ENCODE measurements at places on chromosomes 2 and 18.
A peak's percentile ranks its signal among the peaks of the same experiment; 100 is the strongest.

DNA sequence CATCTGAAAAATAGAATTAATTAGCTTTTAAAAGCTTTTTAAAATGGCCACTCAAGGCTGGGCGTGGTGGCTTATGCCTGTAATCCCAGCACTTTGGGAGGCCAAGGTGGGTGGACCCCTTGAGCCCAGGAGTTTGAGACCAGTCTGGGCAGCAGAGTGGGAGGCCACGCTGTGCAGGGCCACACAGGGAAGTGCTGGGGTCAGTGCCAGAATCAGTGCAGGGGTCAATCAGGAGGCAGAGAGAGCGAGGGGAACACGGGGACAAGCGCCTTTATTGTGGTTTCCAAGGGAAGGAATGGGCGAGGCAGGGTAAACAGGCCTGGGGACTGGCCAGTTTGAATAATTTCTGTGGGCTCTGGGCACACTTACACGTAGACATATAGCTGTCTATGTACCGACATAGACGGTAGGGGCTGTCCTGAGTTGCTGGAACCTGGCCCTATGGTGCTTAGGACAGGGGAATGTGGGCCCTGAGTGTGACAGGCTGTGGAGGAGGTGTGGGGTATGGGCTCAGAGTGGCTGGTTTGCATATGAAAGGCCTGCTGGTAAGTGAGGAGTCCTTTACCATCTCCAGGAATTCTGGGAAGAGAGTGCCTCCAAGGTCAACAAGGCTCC is 42.9 kb downstream of the DYSF start:
- no peak for DNase-seq

- no peak for DNase-seq
Measured at GRCh38 chr2:152440460-152440859, 105.5 kb downstream of the FMNL2 start.

- DNase-seq: no peak
Measured at GRCh38 chr2:53865264-53865663, 5.5 kb upstream of the GPR75 start.

- DNase-seq: no peak
Measured at GRCh38 chr2:9474361-9475057, at the start of gene IAH1. IAH1 (plus strand) TSS chr2:9474551; CDS start chr2:9474567, 16 bp downstream.

DNA sequence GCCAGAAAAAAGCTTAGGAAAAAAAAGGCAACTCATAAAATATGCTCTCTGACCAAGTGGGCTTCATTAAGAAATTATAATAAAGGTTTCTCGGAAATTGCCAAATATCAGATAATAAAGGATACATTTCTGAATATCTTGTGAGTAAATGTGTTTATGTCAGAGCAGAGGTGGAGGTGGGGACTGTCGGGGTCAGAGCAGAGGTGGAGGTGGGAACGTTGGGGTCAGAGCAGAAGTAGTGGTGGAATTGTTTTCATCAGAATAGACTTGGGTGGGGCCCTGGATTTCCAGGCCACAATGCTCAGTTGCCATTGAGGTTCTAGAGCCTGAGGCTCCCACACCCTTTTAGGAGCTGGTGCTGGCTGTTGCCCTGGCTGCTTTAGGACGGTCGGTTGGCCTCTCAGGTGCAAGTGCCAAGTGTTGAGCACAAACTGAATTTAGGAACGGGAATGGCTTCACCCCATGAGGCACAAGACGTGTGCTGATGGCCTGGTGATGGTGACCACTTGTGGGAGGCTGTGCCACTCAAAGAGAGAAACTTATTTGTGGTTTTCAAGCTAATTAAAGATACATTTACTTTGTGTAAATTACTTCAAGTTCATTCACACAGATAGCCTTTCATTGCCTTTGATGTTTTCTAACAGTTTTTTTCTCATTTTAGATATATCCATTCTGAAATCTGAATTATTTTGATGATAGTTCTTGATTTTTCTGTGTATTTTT is 131.5 kb downstream of the ATP9B start:
- no peak for DNase-seq

DNA sequence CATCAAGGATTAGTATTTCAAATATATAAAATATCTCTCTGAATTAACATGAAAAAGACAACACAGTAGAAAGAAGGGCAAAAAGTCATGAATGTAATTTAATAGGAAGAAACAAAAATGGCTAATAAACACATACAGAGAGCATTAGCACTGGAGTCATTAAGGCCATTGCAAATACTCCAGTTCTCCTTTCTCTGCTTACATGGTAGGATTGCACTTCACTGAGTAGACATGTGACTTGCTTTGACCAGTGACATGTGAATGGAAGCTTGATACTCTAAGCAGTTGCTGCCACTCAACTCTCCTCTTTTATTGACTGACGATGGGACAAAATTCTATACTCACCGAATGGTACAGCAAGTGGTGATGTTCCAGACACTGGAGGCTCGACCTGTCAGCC is 153.9 kb upstream of the LGALSL start:
- no peak for DNase-seq

- DNase-seq: no peak
Measured at GRCh38 chr18:2036086-2036485, 535.2 kb downstream of the METTL4 start.

DNA sequence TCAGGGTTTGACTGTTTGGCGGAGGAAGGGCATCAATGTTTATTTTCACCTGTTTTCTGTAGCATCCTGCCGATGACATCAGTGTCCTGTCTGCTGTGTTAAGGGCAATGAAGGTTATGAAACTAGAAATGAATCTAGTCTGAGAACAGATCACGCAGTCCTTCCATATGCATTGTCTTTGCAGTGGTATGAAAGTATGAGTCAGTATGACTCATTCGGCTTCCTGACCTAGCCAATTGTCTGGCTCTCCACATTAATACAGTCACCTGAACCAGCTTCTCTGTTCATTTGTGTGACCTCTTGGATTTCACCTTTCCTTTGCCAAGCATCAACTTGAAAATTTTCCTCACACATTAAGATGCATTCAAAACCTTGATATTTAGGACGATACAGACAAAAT is 353.8 kb downstream of the RND3 start:
- no peak for DNase-seq

DNA sequence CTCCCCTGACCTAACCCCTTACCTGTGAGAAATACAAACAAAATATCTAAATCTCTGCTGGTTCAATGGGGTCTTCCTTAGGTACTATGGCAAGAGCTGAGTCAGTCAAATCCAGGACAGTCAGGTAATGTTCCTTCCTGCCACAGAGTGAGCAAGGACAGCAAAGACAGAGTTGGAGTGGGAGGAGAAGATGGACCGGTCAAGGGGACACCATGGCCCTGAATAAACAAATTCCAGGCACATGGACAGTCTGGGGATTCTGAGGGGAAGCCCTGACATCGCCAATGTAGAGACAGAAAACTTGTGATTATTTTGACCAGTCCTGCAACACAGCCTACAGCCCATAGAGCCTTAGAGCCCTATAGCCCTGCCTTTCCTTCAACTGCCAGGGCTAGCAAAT is 42.8 kb downstream of the OLA1 start:
- no peak for DNase-seq

GRCh38 chr2:121346859-121347258 is 61.9 kb upstream of the TFCP2L1 start:
- DNase-seq: no peak

GRCh38 chr2:221350616-221351015 is 221.5 kb downstream of the EPHA4 start:
- DNase-seq: no peak

DNA sequence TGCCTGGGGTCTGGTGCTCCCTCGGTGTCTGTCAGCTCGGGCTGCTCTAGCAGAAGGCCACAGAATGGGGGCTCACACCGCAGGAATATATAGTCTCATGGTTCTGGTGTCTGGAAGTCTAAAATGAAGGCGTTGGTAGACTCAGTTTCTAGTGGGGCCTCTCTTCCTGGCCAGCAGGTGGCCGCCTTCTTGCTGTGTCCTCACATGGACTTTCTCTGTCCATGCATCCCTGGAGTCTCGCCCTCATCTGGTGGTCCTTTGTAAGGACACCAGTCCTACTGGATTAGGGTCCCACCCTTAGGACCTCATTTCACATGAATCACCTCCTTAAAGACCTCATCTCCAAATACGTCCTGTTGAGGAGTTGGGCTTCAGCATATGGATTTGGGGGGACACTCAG is 65.7 kb downstream of the RRM2 start:
- no peak for DNase-seq

DNA sequence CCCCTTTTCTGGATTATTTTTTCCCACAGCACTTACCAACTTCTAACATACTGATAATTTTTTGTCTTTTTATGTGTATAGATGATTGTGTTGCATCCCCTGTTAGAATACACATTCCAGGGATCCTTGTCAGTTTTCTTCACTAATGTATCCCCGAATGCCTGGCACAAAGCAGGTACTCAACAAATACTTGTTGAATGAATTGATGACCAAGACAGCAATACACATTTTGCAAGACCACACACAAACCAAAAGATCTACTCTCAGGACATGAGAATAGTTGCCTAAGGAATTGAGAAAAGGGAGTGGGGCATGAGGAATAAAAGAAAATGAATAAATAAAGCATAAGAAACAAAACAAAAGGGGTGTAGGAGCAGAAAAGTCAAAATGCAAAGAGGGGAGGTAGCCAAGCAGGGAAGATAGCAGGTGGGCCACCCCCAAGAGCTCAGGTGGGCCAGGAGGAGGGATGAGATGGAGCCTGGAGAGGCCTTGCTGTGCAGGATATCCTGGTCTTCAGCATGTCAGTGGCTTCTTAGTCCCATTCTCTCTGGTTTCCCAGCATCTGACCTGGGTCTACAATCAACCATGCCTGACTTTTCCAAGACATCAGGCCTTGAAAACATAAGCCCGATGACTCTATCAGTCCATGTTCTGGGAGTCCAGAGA is 38.5 kb upstream of the FZD7 start:
- DNase-seq: no peak

- no peak for DNase-seq
Measured at GRCh38 chr2:224086226-224086914, 47.3 kb upstream of the SERPINE2 start.

- peak; percentile 38 for DNase-seq
Measured at GRCh38 chr2:8296306-8296705, 385.6 kb upstream of the ID2 start.

DNA sequence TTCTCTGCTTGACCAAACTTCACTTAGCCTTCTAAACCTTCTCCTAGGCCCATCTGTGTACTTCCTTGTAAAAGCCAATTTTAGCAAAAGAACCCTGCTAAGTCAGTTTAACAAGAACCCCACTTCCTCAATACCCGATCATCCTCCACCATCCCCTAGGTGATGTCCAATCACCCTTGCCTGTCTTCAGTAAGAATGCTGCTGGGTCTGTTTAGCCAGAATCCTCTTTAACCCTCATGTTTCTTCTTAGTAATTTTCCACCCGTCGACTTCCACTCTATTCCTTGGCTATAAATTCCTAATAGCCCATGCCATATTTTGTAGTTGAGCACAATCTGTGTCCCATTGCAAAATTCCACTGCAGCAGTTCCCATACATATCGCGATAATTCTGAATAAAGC is 780.0 kb upstream of the RAB6C start:
- DNase-seq: no peak

GRCh38 chr2:149098701-149099100 is 60.2 kb downstream of the LYPD6B start:
- DNase-seq: no peak

DNA sequence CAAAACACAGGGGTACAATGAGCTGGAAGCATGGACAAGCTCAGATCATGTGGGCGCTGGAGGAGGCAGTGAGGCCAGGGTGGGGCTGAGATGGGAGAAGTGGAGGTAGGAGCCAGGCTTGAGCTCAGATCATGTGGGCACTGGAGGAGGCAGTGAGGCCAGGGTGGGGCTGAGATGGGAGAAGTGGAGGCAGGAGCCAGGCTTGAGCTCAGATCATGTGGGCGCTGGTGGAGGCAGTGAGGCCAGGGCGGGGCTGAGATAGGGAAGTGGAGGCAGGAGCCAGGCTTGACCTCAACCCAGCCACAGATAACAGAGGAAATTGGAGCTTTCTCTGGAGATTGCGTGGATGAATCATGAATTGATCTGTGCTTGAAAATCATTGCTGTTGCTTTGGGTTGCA is 48.3 kb upstream of the TMEM18 start:
- no peak for DNase-seq

GRCh38 chr2:162579169-162579568 is 235.2 kb downstream of the GCA start:
- DNase-seq: no peak

DNA sequence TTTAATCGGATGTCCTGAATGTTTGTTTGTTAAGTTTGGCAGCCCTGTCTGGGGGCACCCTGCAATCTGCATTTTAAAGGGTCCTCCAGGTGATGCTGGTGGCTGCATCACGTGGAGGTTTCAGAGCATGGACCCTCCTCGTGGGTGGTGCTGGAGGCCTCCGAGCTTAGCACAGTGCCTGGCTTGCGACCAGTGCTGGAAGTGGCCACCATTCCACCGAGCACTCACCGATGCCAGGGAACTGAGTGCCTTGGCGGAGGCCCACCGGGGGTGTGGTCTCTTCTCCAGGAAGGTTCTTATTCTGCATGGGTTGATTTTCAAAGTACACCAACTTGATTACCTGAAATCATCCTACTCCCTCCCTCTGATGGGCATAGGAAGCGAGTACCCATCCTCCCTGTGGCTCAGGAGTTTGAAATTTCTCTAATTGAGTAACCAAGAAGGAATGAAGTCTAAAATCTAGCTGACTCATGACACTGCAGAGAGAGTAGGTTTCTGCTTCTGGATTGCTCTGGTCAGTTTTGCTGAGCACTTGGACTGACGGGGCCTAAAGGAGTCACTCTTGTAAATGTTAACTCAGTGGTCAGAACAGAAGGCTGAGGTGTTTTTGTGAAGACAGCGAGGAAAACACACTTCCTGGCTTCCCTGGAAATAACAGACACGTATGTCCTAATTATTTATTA is 58.1 kb upstream of the SLC66A3 start:
- DNase-seq: no peak

DNA sequence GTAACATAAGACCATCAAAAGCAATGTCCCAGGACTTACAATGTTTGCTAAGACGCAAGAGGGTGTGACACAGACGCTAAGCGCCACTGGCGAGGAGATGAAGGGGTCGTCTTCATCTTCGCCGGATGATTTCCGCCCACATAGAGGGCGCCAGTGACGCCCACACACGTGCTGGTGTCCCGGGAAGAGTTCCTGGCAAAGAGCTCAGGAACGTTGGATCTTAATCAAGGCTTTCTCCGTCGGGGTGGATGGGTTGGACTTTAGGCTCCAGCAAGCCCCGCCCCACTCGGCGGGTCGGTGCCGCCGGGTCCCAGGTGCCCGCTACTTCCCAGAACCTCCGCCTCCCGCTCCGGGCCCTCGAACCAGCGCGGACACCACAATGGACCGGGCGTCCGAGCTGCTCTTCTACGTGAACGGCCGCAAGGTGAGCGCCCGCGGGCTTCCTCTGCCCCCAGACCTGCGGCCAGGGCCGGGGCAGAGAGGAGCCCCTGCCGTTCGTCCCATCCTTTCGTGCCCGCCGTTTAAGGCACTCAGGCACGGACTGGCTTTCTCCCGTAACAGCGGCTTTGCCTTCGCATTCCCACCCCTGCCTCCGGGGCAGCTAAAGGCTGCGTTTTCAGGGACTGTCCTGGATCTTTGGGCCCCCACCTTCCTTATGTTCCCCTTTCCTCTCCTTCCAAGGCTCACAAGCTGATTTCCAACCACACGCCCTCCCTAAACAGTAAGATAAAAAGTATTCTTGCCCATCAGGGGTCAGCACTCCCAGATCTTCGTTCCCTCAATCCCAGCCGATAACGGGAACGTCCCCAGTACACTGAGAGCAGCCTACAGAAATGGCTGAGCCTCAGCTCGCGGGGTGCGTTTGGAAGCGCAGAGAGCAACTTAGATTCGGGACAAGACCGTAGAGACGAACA is at the start of gene AOX1:
Gene AOX1 (plus strand): TSS at position 285 of the 914 bp plus-strand sequence. CDS start 95 bp downstream, at position 380.
- DNase-seq: no peak
